ENCODE measurements at places on chromosomes 3 and 15. TPM values are rescaled to one million over a fixed set of nuclear protein-coding genes. Genes with fewer than 3 reads are reported as not detected.

DNA sequence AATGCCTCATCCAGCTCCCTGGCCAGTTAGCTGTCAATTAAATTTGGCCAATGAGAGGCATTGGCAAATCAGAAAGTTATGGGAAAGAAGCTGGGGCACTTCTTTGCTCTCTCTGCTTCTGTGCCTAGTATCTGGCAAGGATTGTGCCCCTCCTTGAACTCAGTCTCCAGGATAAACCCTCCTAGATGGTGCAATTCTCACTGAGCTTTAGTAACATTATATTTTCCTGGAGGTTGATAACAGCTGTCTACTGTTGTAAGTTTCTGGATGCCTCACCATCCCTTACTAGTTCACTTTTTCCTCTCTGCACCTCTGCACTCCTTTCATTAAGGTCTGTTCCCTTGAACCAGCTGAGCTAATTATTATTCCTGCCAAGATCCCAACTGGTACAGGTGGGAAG lies 329.5 kb downstream of the MFSD1 start:
- H3K27ac ChIP-seq = no peak overlapping the region
- H3K4me3 ChIP-seq = no peak overlapping the region
- H3K27me3 ChIP-seq = no peaks in the 10 kb centered on the region
- no peaks in the 10 kb centered on the region for H3K4me1 ChIP-seq

- H3K4me1 ChIP-seq = peaks cover 9% of the 10 kb centered on the region
- H3K36me3 ChIP-seq = no peaks in the 10 kb centered on the region
- no peak overlapping the region for H3K4me3 ChIP-seq
- peaks cover 6% of the 10 kb centered on the region for H3K27me3 ChIP-seq
- H3K27ac ChIP-seq = no peak overlapping the region
- no peak for DNase-seq
Observed at GRCh38 chr15:66419471-66419870, 32.8 kb downstream of the MAP2K1 start.

- H3K27ac ChIP-seq = no peak overlapping the region
- no peaks in the 10 kb centered on the region for H3K36me3 ChIP-seq
- H3K4me1 ChIP-seq = no peaks in the 10 kb centered on the region
- H3K27me3 ChIP-seq = no peaks in the 10 kb centered on the region
- no peak for DNase-seq
- no peak overlapping the region for H3K4me3 ChIP-seq
Observed at GRCh38 chr3:108887777-108888176, 65.2 kb downstream of the TRAT1 start.

Gene PATL2
- not detected for total RNA-seq

Gene SH2D7
- not detected for total RNA-seq
